Left renal cortex interstitium (tissue), 4 donors: ENCODE measurements at places on chromosomes 2 and 18. TPM values are rescaled to one million over a fixed set of nuclear protein-coding genes. Genes with fewer than 3 reads are reported as not detected.

Gene NT5C1B
- polyA plus RNA-seq = 1.1 TPM

- DNase-seq = no peak
Observed at GRCh38 chr2:172373766-172374165, 53.6 kb upstream of the ITGA6 start.

- no peak for DNase-seq
Observed at GRCh38 chr2:9832586-9832985, 10.7 kb upstream of the TAF1B start.

DNA sequence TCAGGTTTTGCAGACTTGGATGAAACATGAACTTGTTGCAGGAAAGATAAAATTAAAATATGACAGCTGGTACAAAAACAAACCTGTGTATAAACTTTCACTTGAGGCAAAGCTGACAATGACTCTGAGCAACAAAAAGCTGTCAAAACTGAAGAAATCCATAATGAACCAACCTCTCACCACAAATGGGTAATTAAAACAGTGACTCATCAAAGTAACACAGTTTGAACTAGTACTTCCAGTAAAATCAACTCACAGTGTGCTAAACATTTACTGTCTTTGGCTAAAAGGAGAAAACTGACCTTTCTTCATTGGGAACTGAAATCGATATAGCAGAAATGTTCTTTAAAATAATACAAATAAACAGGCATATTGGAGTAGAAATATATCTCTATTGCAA is 209.7 kb downstream of the WDPCP start:
- DNase-seq = no peak

DNA sequence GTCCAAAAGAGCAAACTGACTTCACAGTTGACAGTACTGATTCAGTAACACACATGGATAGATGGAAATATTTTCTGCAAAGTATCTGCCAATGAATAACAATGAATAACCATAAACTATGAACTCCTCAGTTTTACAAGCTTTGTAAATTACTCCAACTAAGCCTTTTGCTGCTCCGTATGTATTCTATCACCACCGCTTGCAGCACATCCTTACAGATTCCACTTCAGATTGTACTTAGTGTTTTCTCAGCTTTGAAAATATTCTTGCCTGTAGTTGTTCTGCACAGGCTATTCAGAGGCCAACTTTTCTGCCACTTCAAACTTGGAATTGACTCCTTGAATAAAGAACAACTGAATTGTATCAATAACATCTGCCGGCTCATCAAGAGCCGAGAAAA is 36.2 kb downstream of the TLK1 start:
- no peak for DNase-seq

DNA sequence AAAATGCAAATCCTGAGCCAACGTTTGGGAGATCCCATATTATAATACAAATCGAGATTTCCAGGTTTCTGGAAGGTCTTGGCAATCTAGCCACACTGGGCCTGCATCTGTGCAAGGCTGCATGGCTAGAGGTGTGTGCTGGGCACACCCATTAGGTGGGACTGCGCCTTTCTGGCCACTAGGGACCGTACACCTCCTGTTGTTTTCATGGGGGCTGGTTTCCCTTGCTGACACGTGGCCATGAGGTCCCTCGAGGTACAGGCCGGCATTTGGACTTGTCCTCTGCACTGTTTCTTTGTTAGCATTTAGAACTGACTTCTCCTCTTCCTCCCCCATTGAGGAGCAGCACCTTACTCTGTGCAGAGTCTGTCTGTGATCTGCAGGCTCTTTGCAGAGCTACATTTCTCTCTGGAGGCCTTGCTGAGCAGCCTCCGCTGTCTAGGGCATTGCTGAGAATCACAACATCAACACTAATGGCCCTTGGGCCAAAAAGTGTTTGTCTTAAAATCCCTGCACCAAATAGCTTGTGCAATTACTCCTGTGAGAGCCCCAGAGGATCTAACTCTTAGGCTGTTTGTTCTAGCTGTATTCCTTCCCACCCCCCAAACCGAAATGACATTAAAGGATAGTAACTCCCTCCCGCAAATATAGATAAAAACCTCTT is 131.2 kb downstream of the NEDD4L start:
- no peak for DNase-seq

- DNase-seq = no peak
Observed at GRCh38 chr2:146602383-146602782, 1242.4 kb upstream of the ACVR2A start.

GRCh38 chr2:70981866-70982810 is 3.7 kb downstream of the ANKRD53 start:
- no peak for DNase-seq

Gene REG3A
- polyA plus RNA-seq = not detected

Gene TDRD15
- not detected for polyA plus RNA-seq

Gene LCT
- not detected for polyA plus RNA-seq

Gene CCDC148
- 11.2 TPM for polyA plus RNA-seq

GRCh38 chr2:233486778-233487552 is 79.6 kb downstream of the USP40 start:
- no peak for DNase-seq

DNA sequence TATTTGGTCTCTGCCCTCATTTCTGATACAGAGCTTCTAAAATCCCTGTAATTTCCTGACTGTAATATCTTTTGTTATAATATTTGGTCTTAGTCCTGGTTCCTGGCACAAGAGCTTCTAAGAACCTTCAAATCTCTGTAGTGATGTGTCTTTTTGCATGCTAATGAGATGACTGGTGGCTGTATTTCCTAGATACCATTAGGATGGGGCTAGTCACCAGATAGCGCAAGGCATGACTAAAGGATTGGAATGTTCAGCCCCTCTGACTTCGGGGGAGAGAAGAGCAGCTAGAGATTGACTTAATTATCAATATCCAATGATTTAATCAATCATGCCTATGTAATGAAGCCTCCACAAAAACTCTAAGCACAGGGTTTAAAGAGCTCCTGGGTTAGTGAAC is 620.8 kb upstream of the ACVR2A start:
- no peak for DNase-seq

DNA sequence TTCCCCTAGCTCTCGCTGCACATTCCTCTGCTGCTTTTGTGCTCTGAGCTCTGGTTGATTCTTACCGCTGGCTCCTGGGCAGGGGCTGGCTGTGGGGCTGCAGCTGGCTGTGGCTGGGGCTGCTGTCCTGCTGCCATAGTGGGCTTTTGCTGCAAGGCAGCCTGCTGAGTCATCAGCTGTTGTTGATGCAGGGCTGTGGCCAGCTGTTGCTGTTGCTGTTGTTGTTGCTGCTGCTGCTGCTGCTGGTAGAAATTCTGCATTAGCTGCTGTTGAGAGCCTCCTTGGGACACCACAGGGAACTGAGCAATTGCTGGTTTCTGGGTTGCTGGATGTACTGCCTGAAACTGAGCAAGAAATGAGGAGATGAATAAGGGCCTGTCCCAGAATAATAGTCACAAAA is 77.2 kb upstream of the NFU1 start:
- no peak for DNase-seq

DNA sequence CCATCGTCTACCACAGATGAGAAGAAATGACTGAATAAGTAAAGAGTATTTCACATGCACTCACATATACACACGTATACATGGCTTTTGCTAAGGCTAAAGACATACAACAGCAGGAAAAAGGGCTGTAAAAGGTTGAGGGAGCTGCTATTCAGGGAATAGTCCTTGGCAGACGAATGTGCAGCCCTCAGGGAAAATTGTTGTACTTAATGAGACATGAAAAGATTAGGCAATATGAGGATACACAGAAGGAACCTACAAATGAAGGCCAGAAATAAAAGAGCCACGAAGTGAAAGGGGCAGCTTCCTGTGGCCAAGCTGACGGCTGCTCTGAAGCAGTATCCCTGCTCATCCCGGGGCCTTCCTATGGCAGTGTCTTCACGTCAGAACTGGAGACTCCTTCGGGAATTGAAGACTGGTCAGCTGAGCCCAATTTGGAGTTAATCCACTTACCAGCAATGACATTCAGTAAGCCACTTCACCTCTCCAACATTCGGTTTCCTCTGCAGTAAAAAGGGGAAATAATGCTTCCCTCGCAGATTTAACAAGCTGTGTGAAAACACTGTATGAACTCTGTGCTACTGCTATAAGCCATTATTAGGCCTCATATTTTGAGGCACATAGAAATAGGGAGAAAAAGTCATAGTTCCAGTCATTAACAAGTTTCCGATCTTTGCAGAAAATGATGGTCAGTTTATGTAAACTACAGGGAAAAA is 221.8 kb downstream of the STK39 start:
- DNase-seq = no peak

- DNase-seq = no peak
Observed at GRCh38 chr2:122652670-122653069, 897.2 kb downstream of the TSN start.

Gene ANKRD23
- 7.3 TPM for polyA plus RNA-seq

Gene GCG
- polyA plus RNA-seq = not detected

- DNase-seq = no peak
Observed at GRCh38 chr18:12554796-12555388, 103.0 kb downstream of the SPIRE1 start.

- DNase-seq = no peak
Observed at GRCh38 chr2:14616342-14616741, 16.2 kb upstream of the LRATD1 start.

- DNase-seq = no peak
Observed at GRCh38 chr2:105600602-105600948, 144.1 kb upstream of the NCK2 start.

Gene FEV
- not detected for polyA plus RNA-seq
